ENCODE measurements at places on chromosomes 5 and 9.
A peak's percentile ranks its signal among the peaks of the same experiment; 100 is the strongest.

GRCh38 chr9:91571036-91571435 lies 147.4 kb upstream of the NFIL3 start:
- no peak for DNase-seq

- DNase-seq: no peak
Measured at GRCh38 chr5:93580927-93581445, at the start of gene NR2F1-AS1. Gene NR2F1-AS1 (minus strand): TSS chr5:93581219.

DNA sequence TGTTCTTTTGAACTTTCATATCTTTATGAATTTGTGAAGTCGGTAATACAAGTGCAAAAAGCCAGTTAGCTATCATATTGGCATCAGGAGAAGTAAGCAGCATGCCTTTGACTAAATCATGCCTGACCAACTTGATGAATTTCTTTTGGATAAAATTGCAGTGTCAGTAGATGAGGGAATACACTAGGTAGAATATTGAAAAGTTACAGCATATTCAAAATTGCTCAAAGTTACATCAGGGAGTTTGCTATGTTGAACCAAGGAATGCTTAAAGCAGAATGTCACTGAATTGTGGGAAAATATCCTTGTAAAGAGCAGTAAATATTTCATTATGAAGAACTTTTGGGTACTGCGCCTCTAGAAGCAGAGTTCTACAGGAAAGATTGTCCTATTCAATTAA lies 87.1 kb upstream of the TLX3 start:
- DNase-seq: no peak

GRCh38 chr9:2321523-2322148 lies 300.0 kb upstream of the VLDLR start:
- no peak for DNase-seq

DNA sequence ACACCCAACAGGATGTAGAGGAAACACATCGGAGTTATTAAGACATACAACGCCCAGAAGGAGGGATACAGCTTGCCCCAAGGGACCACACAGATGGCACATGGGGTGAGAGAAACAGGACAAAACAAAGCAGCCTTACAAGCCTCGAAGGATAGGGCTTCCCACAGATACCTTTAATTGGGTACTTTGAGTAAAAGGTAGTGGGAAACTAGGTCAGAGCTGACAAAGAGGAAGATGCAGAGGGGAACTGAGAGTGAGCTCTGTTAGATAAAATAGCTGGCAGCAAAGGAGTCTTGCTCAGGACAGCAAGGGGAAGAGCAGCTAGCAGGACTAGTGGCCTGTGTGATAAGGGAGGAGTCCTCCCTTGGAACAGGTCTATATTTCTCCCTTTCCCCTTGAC lies 48.2 kb downstream of the OTP start:
- DNase-seq: no peak

- DNase-seq: no peak
Measured at GRCh38 chr9:2771087-2771486, 53.8 kb downstream of the KCNV2 start.

- no peak for DNase-seq
Measured at GRCh38 chr5:146052780-146053179, 52.6 kb downstream of the PLAC8L1 start.

DNA sequence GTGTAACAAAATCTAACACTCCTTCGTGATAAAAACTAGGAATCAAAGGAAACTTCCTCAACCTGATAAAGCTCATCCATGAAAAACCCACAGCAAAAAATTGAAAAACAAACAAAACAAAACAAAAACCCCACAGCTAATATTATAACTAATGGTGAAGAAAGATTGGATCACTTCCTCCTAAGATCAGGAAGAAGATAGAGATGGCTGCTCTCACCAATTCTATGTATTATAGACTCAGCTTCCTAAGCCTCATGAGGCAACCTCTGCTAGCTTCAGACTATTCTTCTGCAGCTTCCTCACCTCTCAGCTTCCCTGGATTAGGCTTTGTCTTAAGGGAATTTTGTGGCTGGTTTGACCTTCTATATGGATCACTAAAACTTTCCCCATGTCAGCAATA lies 40.1 kb downstream of the PHAX start:
- no peak for DNase-seq

- DNase-seq: no peak
Measured at GRCh38 chr5:12343558-12343957, 439.3 kb upstream of the CTNND2 start.

GRCh38 chr5:91135475-91136248 lies 247.5 kb downstream of the ARRDC3 start:
- no peak for DNase-seq

- no peak for DNase-seq
Measured at GRCh38 chr9:22117511-22118384, 108.6 kb upstream of the CDKN2B start.

DNA sequence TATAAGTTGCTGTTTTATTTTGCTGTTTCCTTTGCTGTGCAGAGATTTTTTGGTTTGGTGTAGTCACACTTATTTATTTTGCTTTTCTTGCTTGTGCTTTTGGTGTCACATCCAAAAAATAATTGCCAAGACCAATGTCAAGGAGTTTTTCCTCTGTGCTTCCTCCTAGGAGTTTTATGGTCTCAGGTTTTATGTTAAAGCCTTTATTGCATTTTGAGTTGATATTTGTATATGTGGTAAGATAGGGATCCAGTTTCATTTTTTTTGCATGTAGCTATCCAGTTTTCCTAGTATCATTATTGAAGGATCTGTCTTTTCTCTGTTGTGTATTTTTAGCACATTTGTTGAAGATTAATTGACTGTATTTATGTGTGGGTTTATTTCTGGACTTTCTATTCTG lies 210.6 kb downstream of the ARHGEF28 start:
- no peak for DNase-seq

GRCh38 chr9:111566234-111566633 lies 33.2 kb downstream of the PTGR1 start:
- DNase-seq: no peak

DNA sequence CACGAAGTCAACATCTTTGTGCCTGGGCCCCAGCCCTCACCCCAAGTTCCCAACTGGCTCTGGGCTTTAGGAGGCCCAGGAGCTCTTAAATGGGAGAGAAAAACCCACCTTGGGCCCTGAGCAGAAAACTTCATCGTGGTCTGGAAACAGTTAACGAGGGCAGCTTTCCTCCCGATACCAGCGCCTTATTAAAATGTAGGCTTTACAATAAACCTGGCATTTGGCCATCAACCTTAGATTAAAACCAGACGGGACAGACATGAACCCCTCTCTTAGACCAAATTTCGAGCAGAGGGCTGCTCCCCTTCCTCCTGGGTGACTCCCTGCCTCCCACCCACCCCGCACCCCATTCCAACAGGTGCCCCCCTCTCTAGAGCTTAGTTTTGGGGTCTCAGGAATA lies 39.4 kb downstream of the PRRX2 start:
- DNase-seq: no peak

DNA sequence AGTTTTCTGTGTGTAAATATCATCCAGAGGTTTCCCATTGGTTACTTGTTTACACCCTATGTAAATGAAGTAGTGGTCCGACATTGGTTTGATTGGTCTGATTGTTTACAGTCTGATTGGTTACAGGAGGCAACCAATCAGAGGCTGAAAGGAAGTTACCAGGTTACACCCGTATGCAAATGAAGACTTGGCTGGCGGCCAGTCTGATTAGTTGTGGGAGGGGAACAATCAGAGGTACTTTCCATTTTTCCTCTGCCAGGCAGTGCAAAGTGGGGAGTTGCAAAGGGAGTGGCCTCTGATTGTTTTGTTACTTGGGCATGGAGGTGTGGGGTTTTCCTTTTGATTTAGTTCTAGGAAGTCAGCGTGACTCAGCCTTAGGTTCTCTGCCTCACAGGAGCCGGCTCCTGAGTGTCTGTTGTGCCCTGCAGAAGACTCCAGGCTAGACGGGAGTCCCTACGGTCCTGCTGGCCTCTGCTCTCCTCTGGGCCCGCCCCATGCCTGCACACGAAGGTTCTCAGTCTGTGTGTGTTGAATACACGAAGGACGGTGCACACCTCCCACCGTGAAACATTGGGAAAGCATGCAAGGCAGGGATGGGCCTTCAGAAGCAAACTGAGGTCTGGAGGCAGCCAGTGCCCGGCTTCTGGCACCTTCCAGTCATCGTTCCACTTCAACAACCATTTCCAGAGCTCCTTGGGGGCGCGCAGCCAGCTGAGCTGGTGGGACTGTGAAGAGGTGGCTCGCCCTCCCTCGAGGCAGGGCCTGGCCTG lies 42.9 kb downstream of the OLFM1 start:
- DNase-seq: peak; percentile 7

DNA sequence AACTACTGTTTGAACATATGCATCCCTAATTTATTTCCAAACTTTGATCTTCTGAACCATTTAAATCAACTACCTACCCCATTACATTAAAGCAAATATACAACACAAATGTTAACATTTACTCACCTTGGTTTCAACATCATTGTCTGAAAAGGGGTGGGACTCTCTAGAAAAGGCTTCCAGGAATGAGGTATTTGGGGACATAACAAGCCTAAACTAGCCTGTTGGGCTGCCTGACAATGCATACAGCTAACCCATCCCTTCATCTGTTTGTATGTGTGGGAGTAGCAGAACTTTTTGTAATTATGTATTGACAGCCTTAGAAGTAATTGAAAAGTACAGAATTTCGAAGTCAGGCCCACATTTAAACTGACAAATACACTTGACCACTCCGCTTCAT lies 2225.9 kb upstream of the C9orf72 start:
- DNase-seq: no peak

DNA sequence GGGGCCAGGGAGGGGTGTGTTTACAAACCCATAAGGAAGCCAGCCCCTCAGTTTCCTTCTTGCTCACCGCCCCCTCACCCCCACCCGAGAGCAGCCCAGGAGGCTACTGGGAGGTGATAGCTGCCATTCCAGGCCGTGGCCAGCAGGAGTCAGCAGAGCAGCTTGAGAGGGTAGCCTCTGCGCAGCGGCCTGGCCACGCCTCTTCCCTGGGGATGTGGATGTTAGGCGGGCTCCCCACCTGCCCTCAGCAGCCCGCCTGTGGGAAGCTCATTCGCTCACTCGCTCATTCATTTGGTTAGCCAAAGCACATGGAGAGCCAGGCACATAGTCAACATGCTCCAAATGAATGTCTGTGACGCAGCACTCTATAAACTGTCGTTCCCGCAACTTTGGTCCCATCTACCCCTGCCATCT lies 6.1 kb upstream of the DPM2 start:
- peak; percentile 78 for DNase-seq

GRCh38 chr5:146873186-146873917 lies 5.2 kb downstream of the PPP2R2B start:
- DNase-seq: no peak

DNA sequence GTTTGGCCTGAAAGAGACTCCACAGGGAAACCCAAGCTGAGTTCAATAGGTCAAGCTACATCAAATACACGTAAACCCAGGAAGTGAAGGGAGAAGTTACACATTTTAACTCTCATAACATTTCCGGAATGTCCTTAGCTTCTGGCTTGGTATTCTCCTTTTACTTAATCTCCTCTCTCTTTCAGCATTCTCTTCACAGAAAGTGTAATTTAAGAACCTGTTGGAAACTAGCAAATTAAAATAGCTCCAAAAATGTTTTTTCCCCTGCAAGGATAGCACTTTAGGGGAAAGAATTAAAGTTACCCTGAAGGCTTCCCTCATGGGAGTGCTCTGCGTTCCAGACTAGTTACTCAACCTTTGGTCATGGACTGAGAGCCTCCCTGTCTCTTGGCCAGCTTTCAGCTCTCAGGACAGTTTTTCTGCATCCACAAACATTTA lies 292.7 kb upstream of the TARS1 start:
- no peak for DNase-seq

- no peak for DNase-seq
Measured at GRCh38 chr5:65026816-65027548, 258.3 kb downstream of the CWC27 start.

- DNase-seq: no peak
Measured at GRCh38 chr9:14323985-14324650, 10.2 kb upstream of the NFIB start.

DNA sequence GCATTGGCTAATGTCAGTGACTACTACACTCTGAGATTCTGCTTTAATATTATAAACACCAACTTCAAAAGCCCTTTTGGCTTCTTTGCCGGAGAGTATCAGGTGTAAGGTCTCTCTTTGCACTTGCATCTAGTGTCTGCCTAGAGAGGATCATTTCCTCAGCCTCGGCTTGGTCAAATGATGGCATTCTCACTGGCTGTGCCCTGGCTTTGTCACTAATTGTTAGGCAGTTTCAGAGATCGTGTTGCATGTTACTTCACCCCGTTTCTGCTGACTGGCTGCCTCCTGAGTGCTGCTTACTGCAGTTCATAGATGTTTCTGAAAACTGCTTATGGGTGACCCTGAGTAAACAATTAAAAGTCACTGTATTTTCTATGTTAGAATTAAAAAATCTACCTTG lies 48.8 kb downstream of the SLC1A3 start:
- no peak for DNase-seq

GRCh38 chr9:71706176-71706575 lies 62.1 kb downstream of the CEMIP2 start:
- DNase-seq: no peak

Data from hematopoietic multipotent progenitor cell treated with erythropoietin and hydrocortisone succinate and interleukin-3 and kit ligand, for 17 days (in vitro differentiated cells).